Suppressor macrophage treated with lipopolysaccharide for 1 hour (primary cell): ENCODE measurements at places on chromosomes 16 and 17.

GRCh38 chr16:14360326-14361037 is 269.6 kb downstream of the PARN start:
- DNase-seq = no peak

GRCh38 chr17:57834146-57834741 is 15.6 kb downstream of the MRPS23 start:
- no peak for DNase-seq

GRCh38 chr16:9206156-9206555 is 114.7 kb downstream of the HAPSTR1 start:
- no peak for DNase-seq

DNA sequence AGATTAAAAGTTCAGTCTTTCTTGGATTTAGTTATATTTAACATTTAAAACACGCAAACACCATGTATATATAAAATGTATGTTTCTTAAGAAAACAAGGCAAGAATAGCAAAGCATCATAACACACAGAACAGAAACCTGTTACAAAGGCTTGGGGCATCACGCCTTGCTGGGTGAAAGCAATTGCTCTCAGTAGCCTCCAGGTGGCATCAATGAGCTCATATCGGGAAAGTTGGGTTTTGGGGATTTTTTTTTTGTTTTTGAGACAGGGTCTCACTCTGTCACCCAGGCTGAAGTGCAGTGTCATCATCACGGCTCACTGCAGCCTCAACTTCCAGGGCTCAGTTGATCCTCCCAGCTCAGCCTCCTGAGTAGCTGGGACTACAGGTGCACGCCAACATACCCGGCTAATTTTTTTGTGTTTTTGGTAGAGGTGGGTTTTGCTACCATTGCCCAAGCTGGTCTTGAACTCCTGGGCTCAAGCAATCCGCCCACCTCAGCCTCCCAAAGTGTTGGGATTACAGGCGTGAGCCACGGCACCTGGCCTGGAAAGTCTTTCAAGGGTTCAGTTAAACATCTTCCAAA is 56.9 kb downstream of the CYB5D2 start:
- DNase-seq = peak; percentile 60

- DNase-seq = no peak
These were observed 8.1 kb upstream of the C1QL1 start for GRCh38 chr17:44976206-44976605.
